ENCODE measurements at places on chromosomes 12 and 14.

- peak overlapping the region; percentile 37 for H3K27ac ChIP-seq
- H3K4me1 ChIP-seq, result no peaks in the 10 kb centered on the region
- H3K27me3 ChIP-seq, result no peaks in the 10 kb centered on the region
- peaks cover 28% of the 10 kb centered on the region for H3K36me3 ChIP-seq
Measured at GRCh38 chr12:32217354-32218310, 111.0 kb downstream of the BICD1 start.

GRCh38 chr14:61661471-61662400 is 33.6 kb upstream of the HIF1A start:
- H3K27me3 ChIP-seq, result no peaks in the 10 kb centered on the region
- no peak for DNase-seq
- no peaks in the 10 kb centered on the region for H3K4me1 ChIP-seq
- no peaks in the 10 kb centered on the region for H3K36me3 ChIP-seq

GRCh38 chr12:29086325-29087271 is 62.5 kb upstream of the FAR2 start:
- no peak overlapping the region for H3K4me3 ChIP-seq
- peak; percentile 78 for DNase-seq
- H3K27ac ChIP-seq, result no peak overlapping the region
- H3K27me3 ChIP-seq, result no peaks in the 10 kb centered on the region

- no peak overlapping the region for H3K4me3 ChIP-seq
- H3K27ac ChIP-seq, result no peak overlapping the region
- DNase-seq, result peak; percentile 36
- H3K27me3 ChIP-seq, result no peaks in the 10 kb centered on the region
- H3K4me1 ChIP-seq, result no peaks in the 10 kb centered on the region
Measured at GRCh38 chr14:101230161-101230850, 326.8 kb upstream of the RTL1 start.
